ENCODE measurements at places on chromosomes 12 and 14.
A peak's percentile ranks its signal among the peaks of the same experiment; 100 is the strongest.

GRCh38 chr14:69667938-69668335 lies 56.5 kb downstream of the SUSD6 start:
- no peak for DNase-seq

DNA sequence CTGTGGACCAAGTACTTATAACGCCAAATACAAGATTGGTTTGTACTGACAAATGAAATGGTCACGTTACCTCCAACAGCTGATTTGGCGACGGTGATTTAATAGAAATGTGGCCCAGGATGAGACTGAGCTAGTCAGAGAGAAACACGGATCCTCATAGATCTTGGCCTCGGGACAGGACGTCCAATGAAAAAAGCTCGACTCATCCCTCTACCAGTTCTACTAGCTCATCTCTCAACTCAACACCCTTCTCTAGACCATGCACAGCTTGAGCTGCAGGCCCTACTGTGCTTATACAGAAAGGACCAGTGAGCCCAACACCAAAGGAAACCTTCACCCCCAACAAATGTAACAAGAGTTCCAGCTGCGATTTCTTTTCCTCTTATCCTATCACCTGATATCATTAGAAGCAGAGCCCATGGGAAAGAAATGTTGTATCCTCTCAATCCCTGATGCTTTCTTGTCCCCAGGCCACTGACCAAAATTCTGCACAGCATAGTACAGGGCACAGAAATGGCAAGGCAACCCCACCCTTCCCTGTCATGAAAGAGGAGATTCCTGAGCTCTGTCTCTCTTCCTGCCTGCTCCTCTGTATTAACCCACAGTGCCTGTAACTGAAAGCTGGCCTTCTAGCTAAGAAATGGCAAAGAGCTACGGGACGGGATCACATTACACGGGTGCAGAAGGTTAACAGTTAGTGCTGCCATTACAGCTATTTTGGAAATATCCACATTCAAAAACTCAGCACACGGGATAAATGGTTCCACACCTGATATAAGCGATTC lies 39.2 kb downstream of the DICER1 start:
- no peak for DNase-seq

GRCh38 chr14:67166450-67166853 lies 22.8 kb upstream of the GARIN2 start:
- no peak for DNase-seq

DNA sequence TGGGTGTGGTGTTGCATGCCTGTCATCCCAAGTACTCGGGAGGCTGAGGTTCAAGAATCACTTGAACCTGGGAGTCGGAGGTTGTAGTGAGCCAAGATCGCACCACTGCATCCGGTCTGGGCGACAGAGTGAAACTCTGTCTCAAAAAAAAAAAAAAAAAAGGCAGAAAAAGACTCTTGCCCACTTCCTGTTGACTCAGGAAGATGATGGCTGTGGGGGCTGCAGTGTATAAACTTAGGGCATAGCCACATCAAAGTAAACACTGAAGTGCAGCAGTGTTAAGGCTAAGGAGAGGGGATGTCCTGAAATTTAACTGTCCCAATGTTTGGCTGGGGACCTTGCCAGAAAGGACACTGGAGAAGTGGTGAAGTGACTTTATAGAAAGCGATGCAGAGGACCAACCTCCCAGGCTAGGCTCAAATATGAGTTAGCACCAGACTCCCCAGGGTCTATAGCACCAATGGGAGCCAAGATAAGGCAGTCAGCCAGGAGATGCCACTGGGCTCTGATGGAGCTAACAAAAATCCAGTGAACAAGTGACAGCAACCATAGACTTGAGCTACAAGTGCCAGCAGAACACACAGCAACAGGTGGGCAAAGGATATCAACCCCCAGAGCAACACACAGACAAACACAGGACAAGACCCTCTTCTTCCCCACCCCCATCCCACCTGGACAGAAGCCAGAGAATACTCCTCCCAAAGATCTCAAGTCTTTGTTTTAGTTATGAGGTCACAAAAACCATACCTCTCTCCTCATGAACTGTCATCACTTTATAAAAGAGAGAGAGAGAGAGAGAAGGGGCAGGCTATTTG lies 28.0 kb downstream of the NELL2 start:
- peak; percentile 60 for DNase-seq

- DNase-seq = no peak
Measured at GRCh38 chr14:58882577-58883018, 244.8 kb downstream of the DACT1 start.

DNA sequence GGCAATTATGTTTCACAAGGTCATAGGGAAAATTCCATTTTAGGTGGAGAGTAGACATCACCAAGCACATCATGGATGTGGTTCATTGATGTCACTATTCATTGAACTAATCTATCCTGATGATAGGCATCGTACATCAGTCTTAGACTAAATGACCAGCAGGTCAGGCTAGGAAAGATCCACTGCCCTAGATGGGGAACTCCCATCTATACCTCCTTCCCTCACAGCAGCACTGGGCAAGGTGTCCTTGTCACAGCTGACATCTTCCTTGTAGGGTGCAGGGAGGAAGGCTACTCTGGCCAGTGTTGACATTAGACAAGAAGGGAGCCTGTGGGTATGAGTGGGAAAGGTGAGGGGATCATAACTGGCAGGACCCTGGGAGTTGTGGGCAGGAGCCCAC lies 63.8 kb upstream of the CAPRIN2 start:
- DNase-seq = no peak

DNA sequence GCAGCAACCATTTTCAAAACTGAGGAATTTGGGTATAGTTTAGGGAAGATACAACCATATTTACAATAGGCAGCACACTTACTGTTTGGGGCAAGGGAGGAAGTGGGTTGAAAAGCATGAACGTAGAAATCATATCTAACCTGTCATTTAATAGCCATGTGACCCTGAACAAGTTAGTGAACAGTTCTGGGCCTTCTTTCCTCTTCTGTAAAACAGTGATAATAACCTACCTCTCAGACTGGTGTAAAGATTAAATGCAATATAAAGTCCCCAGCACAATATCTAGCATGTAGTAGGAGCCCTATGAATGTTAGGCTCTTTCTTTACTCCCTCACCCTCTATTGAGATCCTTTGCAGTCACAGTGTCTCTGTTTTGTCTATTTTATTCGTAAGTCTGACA lies 33.5 kb downstream of the A2ML1 start:
- no peak for DNase-seq

DNA sequence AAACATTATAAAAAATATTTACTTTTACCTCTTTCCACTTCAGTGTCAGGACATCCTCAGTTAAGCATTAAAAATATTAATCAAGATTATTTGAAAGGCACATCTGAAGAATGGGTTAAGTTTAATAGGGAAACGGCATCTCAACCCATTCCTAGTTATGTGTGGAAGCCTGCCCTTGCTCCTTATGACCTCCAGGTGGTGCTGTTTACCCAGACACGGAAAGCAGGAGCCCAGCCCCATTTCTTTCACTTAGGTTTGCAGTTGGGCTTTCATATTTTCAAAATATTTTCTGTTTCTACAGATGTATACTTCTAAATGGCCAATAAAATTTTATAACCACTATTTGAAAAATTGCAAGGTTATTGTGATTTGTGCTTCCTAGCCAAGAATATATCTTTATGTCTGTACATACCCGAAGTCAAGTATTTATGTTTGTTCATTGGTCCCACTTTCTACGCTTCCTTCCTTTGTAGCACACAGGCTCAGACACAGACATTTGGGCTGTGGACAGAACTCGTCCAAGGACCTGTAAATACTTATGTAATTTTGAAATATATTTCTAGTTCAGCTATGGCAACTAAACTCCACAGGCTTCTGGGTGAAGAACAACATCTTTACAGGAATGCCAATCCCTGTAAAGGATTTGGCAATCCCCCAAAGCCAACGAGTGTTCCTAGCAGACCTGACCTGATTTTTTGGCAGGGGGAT lies 247.1 kb downstream of the AKAP6 start:
- peak; percentile 16 for DNase-seq

- DNase-seq = no peak
Measured at GRCh38 chr14:58196198-58196597, 3.8 kb upstream of the ACTR10 start.

GRCh38 chr12:52220477-52220876 lies 12.6 kb upstream of the KRT7 start:
- peak; percentile 2 for DNase-seq

GRCh38 chr14:65850429-65851135 lies 438.1 kb downstream of the FUT8 start:
- DNase-seq = peak; percentile 66

GRCh38 chr12:112606611-112607365 lies 184.8 kb upstream of the RPH3A start:
- DNase-seq = no peak

DNA sequence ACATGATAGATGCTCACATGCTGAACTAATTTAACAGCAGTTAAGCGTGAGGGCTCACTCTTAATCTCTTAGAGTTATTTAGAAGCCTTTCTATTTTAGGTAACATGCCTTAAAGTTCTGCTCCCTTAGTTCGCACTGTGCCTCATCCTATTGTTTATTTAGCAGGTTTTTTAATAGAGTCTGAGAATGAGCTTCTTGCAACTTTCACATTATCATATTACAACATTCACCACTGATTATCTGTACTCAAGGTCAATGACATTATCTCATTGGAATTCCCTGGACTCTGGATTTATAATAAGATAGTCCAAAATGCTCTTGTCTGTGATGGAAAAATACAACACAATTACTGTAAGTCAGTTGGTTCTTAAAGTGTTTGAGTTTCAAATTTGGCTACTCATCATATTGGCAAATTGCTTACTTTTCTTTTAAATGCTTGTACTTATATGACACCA lies 183.6 kb upstream of the SLC38A2 start:
- no peak for DNase-seq

- no peak for DNase-seq
Measured at GRCh38 chr12:127383281-127383680, 883.7 kb upstream of the TMEM132C start.

GRCh38 chr12:89731614-89732013 lies 23.0 kb upstream of the ATP2B1 start:
- DNase-seq = no peak

DNA sequence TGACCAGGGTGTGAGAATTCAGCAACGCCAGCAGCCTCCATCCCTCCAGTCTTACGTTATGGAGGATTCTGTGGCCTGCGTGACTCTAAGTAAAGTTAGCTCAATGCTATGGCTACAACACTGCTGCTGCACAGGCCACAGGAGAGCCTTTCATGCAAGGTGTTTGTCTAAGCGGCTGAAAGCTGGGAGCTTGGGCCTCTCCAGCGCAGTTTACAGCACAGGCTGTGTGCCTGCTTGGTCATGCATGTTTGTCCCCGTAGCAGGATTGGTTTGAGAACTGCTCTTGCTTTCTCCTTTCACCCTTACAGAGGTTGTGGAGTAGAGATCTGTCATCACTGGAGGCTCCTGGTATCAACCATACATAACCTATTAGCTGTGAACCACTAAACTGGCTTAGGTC lies 113.1 kb upstream of the TMCC3 start:
- DNase-seq = no peak

- DNase-seq = no peak
Measured at GRCh38 chr14:56686416-56686815, 106.8 kb downstream of the TMEM260 start.

DNA sequence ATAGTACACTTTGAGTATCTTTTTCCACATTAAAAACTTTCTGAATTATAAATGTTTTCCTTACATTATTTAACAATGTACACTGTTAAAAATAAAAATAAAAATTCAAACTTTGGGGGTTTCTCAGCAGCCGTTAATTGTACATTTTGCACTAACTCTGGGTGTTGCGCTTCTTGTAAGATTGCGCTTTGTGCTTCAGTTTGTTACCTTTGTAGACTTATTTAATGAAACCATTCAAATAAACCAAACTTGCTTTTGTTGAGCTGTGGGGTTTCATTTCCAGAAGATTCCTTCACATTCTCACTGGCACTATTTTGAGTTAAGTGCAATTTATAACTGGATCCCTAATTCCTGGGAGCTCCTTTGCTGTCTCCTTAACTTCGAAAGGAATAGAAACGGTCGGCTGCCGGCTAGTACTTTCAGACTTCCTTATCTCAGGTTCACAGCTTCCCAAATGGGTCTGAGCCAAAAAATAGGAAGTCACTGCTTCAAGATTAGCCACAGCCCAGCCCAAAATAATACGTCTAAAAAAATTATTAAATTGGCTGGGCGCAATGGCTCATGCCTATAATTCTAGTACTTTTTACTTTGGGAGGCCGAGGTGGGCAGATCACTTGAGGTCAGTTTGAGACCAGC lies 38.2 kb downstream of the RAD52 start:
- no peak for DNase-seq

DNA sequence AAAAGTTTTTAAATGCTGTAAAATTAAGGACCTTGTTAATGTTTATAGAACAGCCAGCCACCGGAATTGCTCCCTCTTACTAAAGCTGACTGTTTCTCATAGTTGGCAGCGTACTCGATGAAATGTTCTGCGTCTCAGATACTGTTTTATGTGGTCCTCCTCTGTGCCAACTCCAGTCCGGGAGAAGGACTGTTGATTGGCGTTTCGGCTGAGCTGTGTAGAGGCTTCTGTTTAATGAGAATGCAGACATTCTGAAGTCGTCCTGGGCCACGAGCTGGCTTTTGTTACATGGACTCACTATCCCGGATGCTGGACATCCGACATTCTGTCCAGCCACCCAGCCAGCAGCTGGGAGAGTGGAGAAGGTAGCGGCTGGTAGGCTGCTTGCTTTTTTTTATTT lies 75.4 kb downstream of the WDR20 start:
- DNase-seq = no peak

- DNase-seq = no peak
Measured at GRCh38 chr12:42770261-42770660, 180.7 kb upstream of the PRICKLE1 start.

DNA sequence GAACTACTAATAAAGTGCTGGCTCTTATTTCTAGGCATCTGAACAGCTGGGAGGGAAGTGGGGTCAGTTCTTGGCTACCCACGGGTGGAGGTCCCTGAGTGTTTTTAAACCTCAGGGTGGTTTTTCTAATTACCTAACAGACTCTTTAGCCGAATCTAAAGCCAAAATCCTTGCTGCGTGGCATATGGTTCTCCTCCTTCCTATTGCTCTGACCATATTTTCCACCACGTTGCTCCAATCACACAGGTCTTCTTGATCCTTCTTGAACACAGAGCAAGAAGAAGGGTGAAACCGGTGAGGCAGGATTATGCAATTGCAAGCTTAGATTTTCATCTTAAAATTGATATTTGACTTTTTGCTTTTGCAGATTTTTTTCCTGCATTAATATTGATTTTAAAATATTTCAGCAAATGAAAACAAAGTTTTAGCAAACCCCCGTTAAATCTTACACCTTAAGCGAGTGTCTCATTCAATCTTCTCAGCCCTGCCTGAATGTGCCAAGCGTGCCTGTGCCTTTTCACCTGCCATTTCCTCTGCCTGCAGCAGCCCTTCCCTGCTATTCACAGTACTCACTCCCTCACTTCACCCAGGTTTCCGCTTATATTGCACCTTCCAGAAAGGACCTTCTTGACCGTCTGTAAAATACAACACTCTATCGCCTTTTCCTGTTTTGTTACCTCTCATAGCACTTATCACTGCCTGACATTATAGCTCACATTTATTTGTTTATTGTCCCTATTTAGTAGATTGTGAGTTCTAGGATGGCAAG lies 506.0 kb downstream of the DIO2 start:
- DNase-seq = no peak

- peak; percentile 66 for DNase-seq
Measured at GRCh38 chr12:89040146-89040964, 311.9 kb downstream of the DUSP6 start.

GRCh38 chr12:47828008-47828975 lies 8.6 kb upstream of the HDAC7 start:
- no peak for DNase-seq
